ENCODE measurements at places on chromosomes 7 and 10.

- DNase-seq: no peak
These were observed 31.9 kb downstream of the FAM107B start for GRCh38 chr10:14742815-14743214.

GRCh38 chr10:17428351-17429097 is 25.9 kb downstream of the ST8SIA6 start:
- DNase-seq: no peak

- DNase-seq: no peak
These were observed 2.0 kb upstream of the KMT2E start for GRCh38 chr7:105011831-105012502.

- DNase-seq: no peak
These were observed 176.8 kb downstream of the PDE1C start for GRCh38 chr7:31893365-31893764.

- no peak for DNase-seq
These were observed 398.6 kb upstream of the AUTS2 start for GRCh38 chr7:69199661-69200060.

DNA sequence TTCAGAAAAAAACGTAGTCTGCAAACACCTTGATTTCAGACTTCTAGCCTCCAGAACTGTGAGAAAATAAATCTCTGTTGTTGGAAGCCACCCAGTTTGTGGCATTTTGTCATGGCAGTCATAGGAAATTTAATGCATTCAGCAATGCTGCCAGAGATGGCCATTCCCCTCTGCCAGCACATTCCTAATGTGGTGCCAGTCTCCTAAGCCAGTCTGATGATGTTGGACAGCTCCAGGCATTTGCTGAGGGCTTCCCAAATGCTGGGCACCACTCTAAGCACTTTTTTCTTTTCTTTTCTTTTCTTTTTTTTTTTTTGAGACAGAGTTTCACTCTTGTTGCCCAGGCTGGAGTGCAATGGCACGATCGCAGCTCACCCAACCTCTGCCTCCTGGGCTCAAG is 666.7 kb upstream of the C7orf33 start:
- DNase-seq: no peak

- no peak for DNase-seq
These were observed 72.8 kb downstream of the ST8SIA6 start for GRCh38 chr10:17381502-17382142.

DNA sequence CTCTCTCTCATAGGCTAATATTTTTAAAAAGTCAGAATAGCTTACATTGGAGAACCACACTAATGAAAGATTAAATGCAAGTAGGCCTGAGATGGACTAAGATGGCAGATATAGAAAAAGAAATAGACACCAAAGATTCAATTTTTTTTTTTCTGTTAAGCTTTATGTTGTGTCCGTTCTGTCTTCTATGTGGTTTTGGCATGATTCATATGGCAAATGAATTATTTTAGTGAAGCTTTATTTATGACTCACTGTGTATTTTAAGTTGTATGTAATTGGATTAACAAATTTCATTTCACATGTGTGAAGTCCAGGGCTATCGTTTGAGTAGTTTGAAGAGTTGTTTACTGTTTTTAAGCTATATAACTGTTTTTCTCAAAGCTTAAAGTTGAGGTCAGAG is 214.8 kb downstream of the CAMK1D start:
- DNase-seq: no peak

- DNase-seq: no peak
These were observed 546 bp upstream of the HOXA3 start for GRCh38 chr7:27152816-27153442.

GRCh38 chr7:73448609-73449008 is 15.0 kb downstream of the FZD9 start:
- no peak for DNase-seq

DNA sequence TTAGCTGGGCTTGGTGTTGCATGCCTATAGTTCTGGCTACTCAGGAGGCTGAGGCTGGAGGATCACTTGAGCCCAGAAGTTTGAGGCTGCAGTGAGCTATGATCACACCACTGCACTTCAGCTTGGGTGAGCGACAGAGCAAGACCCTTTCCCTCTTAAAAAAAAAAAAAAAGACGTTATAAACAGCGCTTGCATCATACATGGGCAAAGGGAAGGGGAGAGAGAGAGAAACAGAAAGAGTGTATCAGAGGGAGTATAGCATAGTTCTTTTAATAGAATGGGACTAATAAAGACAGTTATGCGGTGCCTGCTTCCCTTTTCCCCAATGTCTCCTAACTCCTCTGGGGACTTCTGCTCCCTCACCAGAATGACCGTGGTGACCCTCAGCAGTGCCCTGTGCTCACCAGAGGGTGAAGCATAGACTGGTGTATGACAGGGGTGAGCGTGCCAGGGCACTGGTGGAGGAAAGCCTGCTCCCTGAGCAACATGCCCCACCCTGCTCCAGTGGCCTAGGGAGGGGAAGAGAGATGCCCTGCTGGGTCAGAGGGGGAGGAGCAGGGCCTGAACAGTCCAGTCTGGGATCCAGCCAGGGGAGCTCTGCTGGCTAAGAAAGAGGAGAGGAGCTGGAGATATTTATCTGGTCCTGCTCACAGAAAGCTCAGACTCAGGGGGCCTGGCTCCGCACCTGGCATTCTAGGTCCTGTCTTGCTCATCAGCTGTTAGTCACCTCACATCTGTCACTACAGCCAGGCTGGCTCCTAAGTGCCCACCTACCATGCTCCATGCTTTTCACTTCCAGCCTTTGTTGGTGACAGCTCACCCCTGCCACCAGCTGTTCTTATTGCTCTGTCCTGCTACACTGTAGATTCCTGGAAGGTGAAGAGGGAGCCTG is 2.2 kb downstream of the PDZD7 start:
- no peak for DNase-seq

- DNase-seq: no peak
These were observed 64.4 kb downstream of the CCNY start for GRCh38 chr10:35400595-35401268.

DNA sequence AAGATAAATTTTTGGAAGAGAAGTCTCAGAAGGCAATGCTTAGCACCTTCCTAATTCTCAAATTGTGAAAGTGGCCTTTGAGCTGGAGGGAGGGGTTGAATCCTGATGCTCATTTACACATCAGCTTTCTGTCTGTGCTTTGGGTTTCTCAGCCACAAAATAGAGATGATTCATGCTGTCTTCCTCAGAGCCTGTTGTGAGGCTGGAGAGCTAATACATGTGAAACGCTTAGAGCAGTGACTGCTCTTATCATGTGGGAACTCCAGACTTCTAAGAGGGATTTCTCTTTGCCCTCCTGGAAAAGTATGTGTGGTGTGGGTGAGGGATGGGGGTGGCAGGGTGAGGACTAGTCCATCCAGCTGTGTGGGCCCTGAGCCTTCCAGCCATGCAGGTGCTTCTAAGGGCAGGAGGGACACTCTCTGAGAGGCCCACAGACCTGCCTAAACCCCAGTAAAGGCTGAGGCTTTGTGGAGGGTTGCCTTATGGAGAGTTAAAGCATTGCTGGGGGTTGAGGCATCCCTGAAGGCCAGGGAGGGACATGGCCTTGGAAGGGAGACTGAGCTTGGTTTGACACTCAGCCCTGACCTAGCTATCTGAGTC is 4.8 kb upstream of the EVX1 start:
- DNase-seq: no peak

DNA sequence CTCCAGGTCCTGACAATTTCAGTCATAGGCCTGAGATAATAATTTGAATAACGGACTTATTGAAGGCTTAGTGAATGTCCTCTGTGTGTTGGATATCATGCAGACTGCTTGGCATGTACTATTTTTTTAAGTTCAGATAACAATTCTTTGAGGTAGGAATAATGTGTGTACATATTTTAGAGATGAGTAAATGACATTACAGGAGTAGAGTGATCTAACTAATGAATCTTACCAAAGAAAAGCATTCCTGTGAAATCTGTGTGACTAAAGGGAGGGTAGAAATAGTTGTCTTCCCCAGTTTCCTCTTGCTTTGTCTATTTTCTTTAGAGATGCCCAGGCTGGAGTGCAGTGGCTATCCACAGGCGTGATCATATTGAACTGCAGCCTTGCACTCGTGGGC is 391.8 kb upstream of the ETV1 start:
- no peak for DNase-seq

DNA sequence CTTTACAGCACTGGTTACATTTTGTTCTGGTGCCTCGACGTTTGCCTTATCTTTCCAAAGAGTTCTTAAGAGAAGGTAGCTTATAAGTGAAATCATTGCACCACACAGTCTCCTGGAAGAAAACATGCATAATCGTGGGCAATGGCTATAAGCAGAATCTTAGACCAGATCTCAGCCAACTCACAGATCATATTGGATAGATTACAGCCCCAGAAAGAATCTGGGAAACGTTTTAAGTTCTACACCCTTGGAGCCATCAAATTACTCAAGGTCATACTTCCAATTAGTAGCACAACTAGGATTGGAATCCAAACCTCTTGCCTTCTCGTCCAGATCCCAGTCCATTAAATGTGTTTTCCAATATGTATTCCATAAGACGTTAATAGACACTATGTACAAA is 8.8 kb upstream of the PDCD4 start:
- DNase-seq: no peak

- DNase-seq: no peak
These were observed 19.3 kb downstream of the FOXI2 start for GRCh38 chr10:127756264-127756663.

GRCh38 chr7:80678707-80679106 is 40.3 kb downstream of the CD36 start:
- no peak for DNase-seq

- no peak for DNase-seq
These were observed 746.0 kb upstream of the POT1 start for GRCh38 chr7:125675640-125676039.

GRCh38 chr10:34522546-34522945 is 292.6 kb downstream of the PARD3 start:
- DNase-seq: no peak

DNA sequence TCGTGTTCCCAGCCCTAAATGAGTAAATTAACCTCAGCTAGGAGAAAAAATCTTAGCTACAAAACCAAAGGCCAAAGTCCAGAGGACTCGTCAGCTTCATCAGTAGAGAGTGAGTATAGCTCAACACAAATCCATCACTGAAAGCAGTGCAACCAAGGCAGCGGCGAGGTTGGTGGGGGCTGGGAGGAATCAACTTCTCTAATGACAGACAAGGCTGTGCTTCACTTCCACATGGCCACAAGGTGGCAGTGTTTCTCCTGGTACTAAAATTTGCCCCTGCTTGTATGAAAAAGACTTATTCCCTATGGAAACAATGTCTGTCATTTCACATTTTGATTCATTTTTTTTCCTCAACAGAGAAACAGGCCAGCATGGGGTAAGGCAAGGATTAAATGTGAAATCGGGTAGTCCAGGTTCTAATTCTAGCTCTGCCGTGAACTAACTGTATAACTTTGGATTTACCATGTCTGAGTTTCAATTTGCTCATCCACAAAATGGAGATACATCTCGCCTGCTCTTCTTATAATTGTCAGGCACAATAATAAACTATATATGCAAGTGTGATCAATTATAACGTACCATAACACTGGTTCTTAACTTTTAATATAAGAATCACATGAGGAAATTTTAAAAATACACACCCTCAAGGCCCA is 39.3 kb downstream of the FAS start:
- no peak for DNase-seq

GRCh38 chr7:28096713-28097112 is 83.9 kb downstream of the JAZF1 start:
- no peak for DNase-seq

GRCh38 chr7:131943646-131944045 is 387.2 kb upstream of the PODXL start:
- no peak for DNase-seq

- DNase-seq: no peak
These were observed 8.0 kb downstream of the COA1 start for GRCh38 chr7:43721193-43721806.
